A673 (cell line): ENCODE measurements at places on chromosomes 16 and 17. TPM values are rescaled to one million over a fixed set of nuclear protein-coding genes. Genes with fewer than 3 reads are reported as not detected.

- H3K4me3 ChIP-seq: no peak overlapping the region
- H3K36me3 ChIP-seq: no peaks in the 10 kb centered on the region
- H3K27ac ChIP-seq: no peak overlapping the region
- H3K4me1 ChIP-seq: peaks cover 33% of the 10 kb centered on the region
These were observed 9.5 kb upstream of the FZD2 start for GRCh38 chr17:44547625-44548267.

HOXB13 gene
- total RNA-seq: 11.7 and 15.8 TPM in 2 replicates

DNA sequence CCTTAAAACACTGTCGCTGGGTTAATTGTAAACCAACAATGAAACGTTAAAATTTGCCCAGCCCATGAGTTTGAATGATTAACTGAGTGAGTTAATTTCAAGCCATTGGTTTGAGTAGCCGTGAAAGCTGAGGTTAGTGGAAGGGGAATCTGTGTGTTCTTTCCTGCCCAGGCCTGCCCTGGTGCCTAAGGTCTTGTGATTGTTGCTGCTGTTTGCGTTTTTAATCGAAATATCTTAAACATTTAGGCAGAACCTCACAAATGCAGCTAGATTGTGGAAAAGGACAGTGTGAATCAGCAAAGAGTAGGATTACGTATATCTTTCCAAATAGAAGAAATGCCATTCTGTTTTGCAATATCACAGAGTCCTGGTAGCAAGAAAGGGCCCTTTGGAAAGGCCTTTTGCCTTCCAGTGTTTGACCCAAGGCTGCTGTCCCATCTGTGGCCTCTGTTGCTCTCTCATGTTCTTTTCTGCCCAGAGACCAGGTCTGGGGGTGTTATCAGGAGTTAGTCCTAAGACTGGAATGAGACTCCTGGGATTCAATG is 113.8 kb downstream of the MSI2 start:
- H3K27ac ChIP-seq: no peak overlapping the region
- no peaks in the 10 kb centered on the region for H3K36me3 ChIP-seq
- DNase-seq: no peak
- H3K27me3 ChIP-seq: no peaks in the 10 kb centered on the region
- H3K4me3 ChIP-seq: no peak overlapping the region

DNA sequence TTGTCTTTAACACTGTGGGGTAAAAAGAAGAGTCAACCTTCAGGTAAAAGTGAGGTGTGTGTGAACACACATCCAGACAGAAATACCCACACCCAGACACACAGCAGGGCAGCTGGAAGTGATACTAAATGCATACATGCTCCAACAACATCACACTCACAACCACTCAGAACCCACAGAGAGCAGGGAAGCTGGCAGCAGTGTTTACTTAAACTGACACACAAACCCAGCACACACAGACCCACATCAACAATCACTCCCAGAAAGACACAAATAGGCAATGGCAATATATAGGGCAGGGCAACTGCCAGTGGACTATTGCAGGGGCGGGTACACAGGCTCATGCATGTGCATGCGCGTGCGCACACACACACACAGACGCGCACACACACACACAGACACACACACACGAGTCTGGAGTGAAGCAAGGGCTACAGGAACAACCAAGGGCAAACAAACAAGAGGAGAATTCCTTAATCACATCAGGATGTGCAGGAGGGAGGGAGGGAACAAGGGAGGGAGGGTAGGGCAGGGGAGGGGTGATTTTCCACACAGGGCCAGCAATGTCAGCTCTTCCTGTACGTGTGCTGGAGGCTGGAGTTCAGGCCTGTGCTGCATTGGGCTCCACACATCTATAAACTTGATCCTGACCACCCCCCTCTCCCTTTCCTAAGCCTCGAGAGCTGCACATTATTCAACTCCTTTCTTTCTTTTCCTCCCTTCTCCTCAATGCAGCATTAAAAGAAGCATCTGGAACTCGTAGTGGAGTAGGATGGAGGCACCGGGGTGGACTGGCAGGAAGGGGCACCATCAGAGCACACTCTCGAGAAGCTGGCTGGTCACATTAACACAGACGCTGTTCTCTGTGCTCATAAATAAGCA is 30.1 kb downstream of the HIC1 start:
- no peaks in the 10 kb centered on the region for H3K27me3 ChIP-seq
- H3K27ac ChIP-seq: peak overlapping the region; percentile 54
- H3K4me1 ChIP-seq: no peaks in the 10 kb centered on the region
- H3K36me3 ChIP-seq: peaks cover 4% of the 10 kb centered on the region

FBXO39 gene
- not detected in 2 replicates for total RNA-seq

DNA sequence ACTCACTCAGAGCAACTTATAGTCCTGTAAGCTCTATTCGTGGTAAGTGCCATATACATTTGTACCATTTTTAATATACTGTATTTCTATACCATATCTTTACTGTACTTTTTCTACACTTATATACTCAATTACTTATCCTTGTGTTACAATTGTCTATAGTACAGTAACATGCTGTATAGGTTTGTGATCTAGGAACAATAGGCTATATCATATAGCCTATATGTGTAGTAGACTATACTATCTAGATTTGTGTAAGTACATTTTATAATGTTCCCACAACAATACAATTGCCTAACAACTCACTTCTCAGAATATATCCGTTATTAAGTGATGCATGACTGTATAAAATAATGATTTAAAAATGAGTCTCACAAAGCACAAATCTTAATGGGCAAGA is 123.3 kb upstream of the NACA2 start:
- no peaks in the 10 kb centered on the region for H3K27me3 ChIP-seq
- no peaks in the 10 kb centered on the region for H3K4me1 ChIP-seq

GRCh38 chr17:76049836-76050537 is 22.3 kb downstream of the SRP68 start:
- no peaks in the 10 kb centered on the region for H3K27me3 ChIP-seq
- DNase-seq: no peak
- no peak overlapping the region for H3K27ac ChIP-seq
- no peak overlapping the region for H3K4me3 ChIP-seq
- H3K4me1 ChIP-seq: peaks cover 10% of the 10 kb centered on the region

DNA sequence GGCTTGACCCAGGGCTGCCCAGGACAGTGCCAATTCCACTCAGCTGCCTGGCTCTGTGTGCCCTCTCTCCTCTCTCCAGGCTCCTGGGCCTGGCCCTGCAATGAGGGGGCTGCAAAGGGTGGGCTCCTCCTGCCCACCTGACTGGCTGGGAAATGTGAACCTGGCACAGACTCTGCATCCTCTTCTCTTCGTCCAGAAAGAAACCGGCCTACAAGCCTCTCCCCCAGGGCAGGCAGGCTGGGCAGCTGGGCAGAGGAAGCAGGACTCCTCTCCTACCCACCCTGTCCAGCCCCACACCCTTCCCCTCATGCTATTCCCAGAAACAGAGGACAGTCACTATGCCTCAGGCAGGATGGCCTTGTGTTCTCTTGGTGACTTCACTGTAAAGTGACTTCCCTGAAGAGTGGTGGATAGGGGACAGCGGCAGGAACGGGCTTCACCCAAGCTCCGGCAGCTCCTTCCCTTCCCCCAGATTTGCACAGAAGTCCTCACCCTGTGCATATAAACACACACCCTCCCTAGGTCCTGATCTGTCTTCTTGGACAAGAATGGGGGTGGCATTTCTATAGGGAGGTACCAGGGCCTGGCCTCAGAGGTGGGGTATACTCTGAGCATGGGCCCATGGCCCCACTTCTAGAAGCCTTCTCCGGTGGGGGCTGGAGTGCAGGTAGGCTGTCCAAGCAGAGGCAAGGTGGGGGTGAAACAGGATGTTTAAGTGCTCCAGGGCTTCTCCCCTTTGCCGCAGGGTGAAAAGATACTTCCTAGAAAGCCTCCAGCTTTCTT is 4.9 kb upstream of the STAT5A start:
- H3K4me1 ChIP-seq: no peaks in the 10 kb centered on the region
- no peaks in the 10 kb centered on the region for H3K27me3 ChIP-seq
- no peaks in the 10 kb centered on the region for H3K36me3 ChIP-seq
- H3K4me3 ChIP-seq: no peak overlapping the region

DNA sequence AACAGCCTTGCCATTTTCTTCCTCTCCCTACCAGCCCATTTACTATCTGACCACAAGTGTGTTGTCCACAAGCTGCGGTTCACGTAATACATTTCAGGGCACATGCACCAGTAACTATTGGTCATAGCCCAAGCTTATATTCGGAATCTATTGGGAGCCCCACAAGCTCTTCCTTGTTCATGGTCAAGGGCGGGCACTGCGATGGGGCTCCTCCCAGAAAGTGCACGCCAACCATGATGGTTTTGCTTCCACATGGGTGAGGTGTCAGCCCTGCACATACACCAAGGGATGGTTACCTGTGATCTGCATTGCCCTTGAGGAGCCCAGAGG is 12.1 kb downstream of the THRA start:
- H3K4me1 ChIP-seq: peaks cover 34% of the 10 kb centered on the region
- H3K27me3 ChIP-seq: no peaks in the 10 kb centered on the region
- H3K36me3 ChIP-seq: no peaks in the 10 kb centered on the region
- H3K27ac ChIP-seq: no peak overlapping the region
- no peak overlapping the region for H3K4me3 ChIP-seq

DNA sequence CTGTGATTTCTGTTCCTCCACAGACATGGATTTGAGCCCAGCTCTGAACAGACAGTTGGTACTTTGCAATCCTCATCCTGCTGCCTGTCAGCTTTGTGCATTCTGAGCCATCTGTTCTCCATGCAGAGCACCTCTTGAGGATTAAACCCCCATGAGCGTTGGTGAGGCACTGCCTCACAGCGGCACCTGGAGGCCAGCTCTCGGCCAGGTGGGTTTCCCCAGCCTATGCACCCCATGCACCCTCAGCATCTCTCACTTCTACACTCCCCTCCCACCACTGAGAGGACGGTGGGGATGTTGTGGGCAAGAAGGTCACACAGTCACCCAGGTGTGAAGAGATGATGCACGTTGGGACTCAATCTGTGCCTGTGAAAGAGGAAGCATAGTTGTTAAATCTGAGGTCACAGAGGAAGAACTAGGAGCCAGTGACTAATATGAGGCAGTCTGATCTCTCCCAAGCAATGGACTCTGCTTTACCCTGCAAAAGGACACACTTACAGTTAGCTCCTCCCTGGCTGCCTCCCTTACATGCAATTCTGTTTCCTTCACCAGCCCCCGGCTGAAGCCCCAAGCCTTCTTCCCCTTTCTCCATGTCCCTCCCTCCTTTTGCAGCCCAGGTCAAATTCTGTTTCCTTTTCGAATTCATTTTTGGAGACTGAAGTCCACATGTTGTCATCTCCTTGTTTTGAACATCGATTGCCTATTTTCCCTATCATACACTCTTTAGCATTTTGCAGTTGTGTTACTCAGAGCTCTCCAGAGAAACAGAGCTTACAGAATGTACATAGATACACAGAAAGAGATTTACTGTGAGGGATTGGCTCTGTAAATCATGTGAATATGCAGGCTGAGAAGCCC is 58.5 kb downstream of the HS3ST3B1 start:
- H3K36me3 ChIP-seq: no peaks in the 10 kb centered on the region
- no peak overlapping the region for H3K4me3 ChIP-seq
- no peaks in the 10 kb centered on the region for H3K4me1 ChIP-seq
- H3K27me3 ChIP-seq: no peaks in the 10 kb centered on the region

- H3K36me3 ChIP-seq: no peaks in the 10 kb centered on the region
- H3K4me3 ChIP-seq: no peak overlapping the region
- peak; percentile 45 for DNase-seq
- H3K27ac ChIP-seq: no peak overlapping the region
- peaks cover 35% of the 10 kb centered on the region for H3K4me1 ChIP-seq
These were observed 17.7 kb downstream of the NAA60 start for GRCh38 chr16:3461151-3461550.

ATP2A3 gene
- 0.17 and 0.79 TPM in 2 replicates for total RNA-seq

DNA sequence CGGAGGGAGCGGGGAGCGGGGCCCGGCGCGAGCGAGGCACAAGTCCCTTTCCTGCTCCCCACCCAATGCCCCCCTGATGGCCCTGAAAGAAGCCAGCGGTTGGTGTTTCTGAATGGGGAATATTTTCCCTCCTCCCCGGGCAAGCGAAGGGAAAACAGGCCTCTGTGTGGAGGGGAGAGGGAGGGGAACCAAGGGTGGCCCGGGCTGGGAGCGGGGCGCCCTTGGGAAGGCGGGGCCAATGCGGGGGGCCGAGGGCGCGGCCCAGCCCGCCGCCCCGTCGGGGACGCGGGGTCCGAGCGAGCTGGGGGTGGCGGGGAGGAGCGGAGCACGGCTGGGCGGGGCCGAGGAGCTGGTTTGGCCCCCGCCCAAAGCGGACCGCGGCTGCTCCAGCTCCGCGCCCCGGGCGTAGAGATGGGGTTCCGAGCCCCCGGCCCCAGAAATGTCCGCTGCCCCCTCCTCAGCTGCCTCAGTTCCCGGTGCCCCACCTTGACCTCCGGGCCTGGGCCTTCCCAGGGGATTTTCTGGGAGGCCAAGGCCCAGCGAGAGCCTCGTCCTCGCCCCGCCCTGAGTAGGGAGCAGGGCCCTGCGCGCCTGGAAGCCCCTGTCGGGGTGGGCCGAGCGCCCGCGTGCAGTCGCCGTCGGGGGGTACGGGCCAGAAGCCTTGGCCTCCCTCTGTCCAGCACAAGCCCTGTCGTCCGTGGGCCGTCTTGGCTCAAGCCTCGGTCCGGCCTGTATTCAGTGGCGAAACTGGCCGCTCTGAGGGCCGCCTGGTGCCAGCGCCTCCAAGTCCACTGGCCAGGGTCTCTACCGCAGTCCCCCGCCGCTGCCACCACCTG is 3.9 kb upstream of the HEXIM1 start:
- H3K4me1 ChIP-seq: peaks cover 20% of the 10 kb centered on the region
- H3K36me3 ChIP-seq: no peaks in the 10 kb centered on the region
- no peaks in the 10 kb centered on the region for H3K27me3 ChIP-seq
- H3K27ac ChIP-seq: peak overlapping the region; percentile 61
- peak overlapping the region; percentile 15 for H3K4me3 ChIP-seq

TELO2 gene
- total RNA-seq: 62.9 and 67.0 TPM in 2 replicates

RCVRN gene
- not detected in 2 replicates for total RNA-seq

- H3K27ac ChIP-seq: no peak overlapping the region
- H3K4me3 ChIP-seq: no peak overlapping the region
- no peaks in the 10 kb centered on the region for H3K27me3 ChIP-seq
- H3K36me3 ChIP-seq: no peaks in the 10 kb centered on the region
These were observed 186.6 kb upstream of the SALL1 start for GRCh38 chr16:51337662-51338061.

GRIN2A gene
- 0.81 and 1.2 TPM in 2 replicates for total RNA-seq

DNA sequence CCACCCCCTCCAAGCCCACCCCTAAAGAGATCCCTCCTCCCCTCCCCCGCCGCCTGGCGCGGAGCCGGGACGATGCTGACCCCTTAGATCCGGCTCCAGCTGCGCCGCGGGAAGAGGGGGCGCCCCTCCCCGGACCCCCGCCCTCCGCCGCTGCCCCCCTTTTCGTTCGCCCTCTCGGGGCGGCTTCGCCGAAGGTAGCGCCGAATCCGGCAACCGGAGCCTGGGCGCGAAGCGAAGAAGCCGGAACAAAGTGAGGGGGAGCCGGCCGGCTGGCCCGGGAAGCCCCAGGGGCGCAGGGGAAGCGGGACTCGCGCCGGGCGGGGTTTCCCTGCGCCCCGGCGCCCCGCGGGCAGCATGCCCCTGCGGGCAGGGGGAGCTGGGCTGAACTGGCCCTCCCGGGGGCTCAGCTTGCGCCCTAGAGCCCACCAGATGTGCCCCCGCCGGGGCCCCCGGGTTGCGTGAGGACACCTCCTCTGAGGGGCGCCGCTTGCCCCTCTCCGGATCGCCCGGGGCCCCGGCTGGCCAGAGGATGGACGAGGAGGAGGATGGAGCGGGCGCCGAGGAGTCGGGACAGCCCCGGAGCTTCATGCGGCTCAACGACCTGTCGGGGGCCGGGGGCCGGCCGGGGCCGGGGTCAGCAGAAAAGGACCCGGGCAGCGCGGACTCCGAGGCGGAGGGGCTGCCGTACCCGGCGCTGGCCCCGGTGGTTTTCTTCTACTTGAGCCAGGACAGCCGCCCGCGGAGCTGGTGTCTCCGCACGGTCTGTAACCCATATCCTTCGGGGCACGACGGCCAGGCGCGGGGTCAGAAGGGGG is 623 bp downstream of the CACNA1G start:
- peaks cover 54% of the 10 kb centered on the region for H3K4me1 ChIP-seq
- peak overlapping the region; percentile 57 for H3K27ac ChIP-seq
- DNase-seq: no peak
- H3K27me3 ChIP-seq: peaks cover 11% of the 10 kb centered on the region
